ENCODE measurements at places on chromosomes 4 and X.

GRCh38 chrX:120456973-120457372 lies 12.1 kb downstream of the LAMP2 start:
- no peak for DNase-seq

DNA sequence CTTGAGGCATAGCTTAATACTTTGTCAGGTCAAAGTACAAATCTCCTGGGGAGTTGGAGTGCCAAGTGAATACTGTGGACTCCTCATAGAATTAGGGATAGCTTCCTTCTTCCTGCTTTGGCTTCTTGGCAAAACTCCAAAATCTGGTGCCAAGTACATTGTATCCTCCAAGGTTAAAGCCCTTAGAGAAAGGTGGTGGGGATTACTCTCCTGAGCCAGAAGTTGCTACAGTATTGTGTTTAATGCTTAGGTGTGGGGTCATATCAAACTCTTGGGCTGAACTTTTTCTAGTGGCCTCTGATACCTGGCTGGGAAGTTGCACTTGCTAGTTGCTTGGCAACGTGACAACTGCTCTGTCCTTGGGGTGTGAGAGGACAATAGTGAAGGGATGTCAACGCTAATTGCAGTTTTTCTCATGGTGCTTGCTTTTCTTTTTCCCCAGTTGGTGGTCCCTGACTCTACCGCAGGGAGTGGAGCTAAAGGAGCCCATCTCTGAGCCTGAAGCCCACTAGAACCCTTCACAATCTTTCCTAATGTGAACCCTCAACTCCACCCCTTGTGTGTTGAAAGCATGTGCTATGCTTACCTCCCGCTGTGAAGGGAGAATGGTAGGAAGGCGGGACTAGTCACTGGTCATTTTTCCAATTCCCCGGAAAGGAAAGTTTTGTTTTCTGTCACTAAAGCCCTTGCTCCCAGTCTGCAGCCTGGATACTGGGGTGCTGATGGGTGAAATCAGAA lies 35.5 kb downstream of the DLG3 start:
- no peak for DNase-seq

DNA sequence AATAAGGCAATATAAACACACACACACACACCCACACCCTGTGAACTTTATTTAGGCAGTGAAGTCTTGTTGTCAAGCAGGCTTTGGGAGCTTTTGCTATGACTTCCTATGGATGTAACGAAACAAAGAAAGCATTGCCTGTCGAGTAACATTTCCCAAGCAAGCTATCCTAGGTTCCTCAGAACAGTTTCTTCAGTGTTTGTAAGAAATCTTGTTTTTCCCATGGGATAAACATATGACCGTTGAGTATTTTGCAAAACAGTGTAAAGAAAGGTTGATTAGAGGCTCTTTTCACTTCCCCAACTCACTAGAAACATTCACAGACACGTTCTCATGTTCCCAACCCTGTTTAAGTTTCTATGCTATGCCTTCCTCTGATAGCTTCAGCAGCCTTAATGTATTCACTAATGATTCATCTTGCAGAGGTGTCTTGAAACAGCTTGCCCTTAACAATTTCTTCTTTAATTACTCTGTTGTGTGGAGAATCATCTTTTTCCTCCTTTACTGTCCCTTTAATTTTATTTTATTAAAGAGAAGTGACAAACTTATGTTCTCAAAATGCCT lies 1947.1 kb upstream of the TENM3 start:
- DNase-seq = no peak

GRCh38 chr4:24013668-24014422 lies 124.0 kb upstream of the PPARGC1A start:
- DNase-seq = no peak

DNA sequence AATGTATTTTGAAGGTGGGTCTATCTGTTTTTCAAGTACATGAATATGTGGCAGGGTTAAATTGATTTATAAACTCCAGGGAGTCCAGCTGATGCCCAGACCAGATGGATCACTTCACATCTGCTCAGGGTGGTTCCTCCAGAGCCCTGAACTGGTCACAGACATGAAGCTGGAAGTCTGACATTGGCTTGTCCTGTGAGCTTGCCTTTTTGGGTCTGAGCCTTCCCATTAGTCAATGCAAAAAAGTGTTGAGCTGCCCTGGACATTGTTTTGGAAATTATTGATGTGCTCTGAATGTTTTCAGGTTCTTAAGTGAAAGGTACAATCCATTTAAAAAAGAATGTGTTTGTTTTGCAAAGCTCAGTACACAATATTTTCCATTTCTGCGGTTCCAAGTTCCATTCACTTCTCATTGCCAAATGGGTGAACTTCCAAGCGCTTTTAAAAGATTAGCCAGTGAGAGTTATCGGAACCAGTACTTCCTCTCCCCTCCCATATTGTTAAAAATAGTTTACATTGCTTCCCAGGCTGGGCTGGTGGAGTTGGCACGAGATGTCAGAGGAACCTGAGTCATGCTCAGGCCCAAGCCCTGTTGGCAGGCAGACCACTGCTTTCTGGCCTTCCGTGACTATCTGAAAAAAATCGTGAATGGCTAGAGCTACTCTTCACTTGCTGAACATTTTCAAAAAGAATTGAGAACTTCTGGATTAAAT lies 52.1 kb downstream of the PDGFRA start:
- no peak for DNase-seq

DNA sequence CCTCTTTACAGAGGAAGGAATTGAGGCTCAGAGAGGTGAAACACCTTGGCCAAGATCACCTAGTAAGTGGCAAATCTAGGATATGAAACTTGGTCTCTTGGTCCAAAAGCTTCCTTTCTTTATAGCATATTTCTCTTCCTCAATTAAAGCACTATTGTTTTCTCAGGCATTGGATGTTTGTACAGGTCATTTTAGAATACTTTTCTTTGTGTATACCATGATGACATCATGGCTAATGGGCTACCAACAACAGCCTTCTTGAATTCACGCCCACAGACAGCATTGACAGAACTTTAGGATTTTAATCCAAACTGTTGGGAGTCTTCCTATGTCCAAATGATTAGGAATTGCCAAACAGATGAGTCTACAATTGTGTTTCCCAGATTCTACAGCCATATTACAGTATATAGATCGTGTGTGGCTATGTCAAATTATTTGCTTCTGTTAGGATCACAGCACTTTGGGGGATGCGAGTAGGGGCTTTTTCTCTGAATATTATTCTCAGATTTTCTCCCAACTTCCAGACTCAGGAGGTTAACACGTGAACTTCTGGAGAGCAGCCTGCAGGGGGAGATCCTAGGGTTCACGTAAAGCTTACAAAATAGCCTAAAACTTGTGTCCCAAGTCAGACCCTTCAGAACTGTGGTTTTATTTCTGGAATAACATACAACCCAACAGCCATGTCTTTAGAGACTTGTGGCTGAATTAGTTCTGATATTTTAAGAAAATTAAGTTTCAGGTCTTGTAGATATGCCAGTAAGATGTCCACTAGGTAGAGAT lies 191.8 kb downstream of the SHROOM3 start:
- DNase-seq = no peak

DNA sequence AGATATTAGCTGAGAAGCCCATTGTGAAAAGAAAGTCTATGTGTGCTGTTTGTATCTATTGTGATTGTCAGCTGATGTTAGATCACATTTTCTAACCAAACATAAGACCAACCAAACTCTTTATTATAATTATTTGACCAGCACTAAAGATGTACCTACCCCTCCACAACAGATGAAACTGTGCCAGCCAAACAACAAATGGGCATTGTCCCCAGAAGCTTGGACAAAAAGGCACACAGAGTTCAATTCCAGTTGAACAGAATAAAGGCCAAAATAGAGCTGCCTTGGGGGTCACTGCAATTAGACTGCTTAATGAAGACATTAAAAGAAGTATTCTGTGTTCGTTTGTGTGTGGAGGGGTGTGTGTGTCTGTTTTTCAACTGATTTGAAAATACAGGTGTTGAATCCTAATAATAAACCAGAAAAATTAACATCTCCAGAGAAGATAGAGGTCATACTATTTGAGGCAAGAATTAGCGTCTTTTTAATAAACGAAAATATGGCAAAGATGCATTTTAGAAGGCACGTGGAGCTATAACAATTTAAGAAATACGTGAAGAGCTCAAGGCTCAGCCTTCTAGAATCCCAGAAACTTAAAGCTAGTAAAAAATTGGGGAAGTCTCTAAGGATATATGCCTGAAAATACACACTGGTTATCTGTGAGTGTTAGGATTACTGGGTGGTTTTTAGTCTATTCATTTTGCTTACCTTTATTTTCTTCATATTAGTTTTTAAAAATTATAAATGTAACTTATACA lies 2.2 kb downstream of the SPP1 start:
- no peak for DNase-seq

DNA sequence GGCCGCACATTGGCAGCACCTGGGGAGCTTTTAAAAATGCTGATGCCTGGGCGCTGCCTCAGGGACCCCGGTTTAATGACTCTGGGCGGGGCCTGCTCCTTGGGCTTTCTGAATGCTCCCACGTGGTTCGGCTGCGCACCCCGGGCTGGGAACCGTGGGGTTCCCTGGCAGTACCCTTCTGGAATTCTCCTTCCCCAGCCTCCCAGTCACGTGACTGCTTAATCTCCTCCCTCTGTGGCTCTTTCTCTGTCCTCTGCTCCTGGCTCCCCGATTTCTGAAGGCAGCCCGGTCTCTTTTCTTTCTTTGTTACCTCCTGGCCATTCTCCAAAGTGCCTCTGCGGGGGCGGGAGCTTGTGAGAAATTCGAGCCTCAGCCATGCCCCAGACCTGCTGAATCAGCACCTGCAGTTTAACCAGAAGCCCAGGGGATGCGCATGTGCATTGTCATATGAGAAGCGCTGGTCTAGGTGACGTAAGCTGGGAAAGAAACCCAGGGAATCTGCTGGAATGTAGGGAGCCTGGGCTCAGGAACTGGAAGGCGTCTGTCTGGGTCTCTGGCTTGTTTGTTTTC lies 16.6 kb downstream of the CLCN4 start:
- DNase-seq = no peak

GRCh38 chr4:182826391-182826790 lies 90.8 kb downstream of the DCTD start:
- no peak for DNase-seq

GRCh38 chr4:78766026-78766425 lies 10.1 kb upstream of the BMP2K start:
- DNase-seq = no peak

GRCh38 chrX:44996277-44996676 lies 123.3 kb downstream of the KDM6A start:
- DNase-seq = no peak

- DNase-seq = no peak
Observed at GRCh38 chr4:105430811-105431210, 43.1 kb downstream of the PPA2 start.

- DNase-seq = no peak
Observed at GRCh38 chrX:18885328-18886004, 98.4 kb downstream of the PHKA2 start.

- DNase-seq = peak; percentile 66
Observed at GRCh38 chr4:185005219-185005819, 13.0 kb upstream of the HELT start.

DNA sequence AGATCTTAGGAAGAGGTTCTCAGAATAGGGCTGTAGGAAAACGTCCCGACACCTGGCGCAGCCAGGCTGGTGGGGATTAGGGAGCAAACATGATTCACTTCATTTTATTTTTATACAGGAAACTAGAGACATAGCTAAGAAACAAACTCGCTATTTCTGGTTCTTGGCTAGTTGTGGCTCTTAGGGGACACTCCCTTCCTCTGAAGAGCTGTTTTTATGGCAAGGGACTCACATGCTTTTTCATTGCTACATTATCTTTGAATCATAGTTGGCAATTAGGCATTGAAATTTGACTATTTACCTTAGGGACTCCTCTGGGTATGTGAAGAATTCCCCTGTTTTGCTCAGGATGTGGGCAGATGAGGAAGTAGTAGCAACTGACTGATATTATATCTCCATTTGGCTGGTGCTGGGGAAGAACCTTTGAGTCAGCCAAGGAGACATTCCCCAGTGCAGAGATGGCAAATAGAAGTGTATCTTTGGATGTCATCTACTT lies 174.5 kb downstream of the SMIM20 start:
- DNase-seq = no peak
